Thoracic aorta (tissue), 2 donors: ENCODE measurements at places on chromosomes 2 and 18. TPM values are rescaled to one million over a fixed set of nuclear protein-coding genes. Genes with fewer than 3 reads are reported as not detected.

- DNase-seq: no peak
Observed at GRCh38 chr18:22728481-22729105, 204.5 kb upstream of the RBBP8 start.

- no peak for DNase-seq
Observed at GRCh38 chr2:160660741-160661140, 167.1 kb upstream of the RBMS1 start.

DNA sequence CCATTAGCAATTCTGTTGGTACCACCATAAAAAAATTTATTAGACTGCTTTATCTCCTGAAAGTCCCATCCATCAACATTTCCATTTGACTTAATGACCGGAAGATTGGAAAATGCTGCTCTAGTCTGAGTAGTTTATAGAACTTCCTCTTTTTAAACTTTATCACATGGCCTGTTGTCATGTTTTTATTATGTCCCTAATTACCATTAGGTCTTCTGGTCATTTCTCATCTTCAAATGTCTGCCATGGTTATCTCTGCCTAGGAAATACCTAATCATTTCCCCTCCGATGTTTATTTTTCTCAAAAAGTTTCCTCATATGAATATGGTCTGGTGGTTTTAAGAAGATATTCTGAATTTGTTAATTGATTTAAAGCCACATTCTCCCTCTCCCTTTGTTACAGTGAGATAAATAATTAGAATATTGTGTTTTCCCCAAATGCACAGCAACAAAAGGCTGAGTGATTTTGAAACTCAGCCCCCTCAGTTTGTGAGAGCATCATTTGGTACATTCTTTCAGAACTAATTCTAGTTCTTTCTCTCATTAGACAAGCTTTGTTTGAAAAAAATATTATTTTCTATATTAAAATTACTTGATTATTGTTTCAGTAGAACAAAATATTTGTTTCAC lies 317.1 kb upstream of the ST6GAL2 start:
- DNase-seq: no peak

DNA sequence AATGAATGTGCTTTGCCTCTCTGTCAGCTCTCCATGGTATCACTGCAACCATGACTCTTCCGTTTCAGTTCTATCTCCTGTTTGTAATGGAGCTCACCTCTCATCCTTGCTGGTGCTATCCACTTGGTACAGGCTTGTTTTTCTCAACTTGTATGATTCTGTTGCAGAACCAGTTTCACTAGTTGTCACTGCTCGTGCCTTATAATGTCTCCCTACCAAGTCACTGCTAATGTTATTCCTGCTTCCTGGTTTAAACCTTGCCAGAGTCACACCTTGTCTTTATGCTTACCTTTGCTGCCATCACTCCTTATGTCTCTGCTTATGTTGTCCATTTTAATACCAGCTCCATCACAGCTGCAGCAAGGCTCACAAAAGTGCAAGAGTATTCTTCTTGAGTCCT lies 1191.0 kb upstream of the LRRTM1 start:
- no peak for DNase-seq

The C2orf78 gene
- not detected for total RNA-seq

- DNase-seq: peak; percentile 28
Observed at GRCh38 chr2:233424154-233424951, 70.1 kb downstream of the DGKD start.

- peak; percentile 21 for DNase-seq
Observed at GRCh38 chr2:18454692-18455235, 105.7 kb downstream of the RDH14 start.

- no peak for DNase-seq
Observed at GRCh38 chr2:102336502-102336945, 19.1 kb upstream of the IL18R1 start.

DNA sequence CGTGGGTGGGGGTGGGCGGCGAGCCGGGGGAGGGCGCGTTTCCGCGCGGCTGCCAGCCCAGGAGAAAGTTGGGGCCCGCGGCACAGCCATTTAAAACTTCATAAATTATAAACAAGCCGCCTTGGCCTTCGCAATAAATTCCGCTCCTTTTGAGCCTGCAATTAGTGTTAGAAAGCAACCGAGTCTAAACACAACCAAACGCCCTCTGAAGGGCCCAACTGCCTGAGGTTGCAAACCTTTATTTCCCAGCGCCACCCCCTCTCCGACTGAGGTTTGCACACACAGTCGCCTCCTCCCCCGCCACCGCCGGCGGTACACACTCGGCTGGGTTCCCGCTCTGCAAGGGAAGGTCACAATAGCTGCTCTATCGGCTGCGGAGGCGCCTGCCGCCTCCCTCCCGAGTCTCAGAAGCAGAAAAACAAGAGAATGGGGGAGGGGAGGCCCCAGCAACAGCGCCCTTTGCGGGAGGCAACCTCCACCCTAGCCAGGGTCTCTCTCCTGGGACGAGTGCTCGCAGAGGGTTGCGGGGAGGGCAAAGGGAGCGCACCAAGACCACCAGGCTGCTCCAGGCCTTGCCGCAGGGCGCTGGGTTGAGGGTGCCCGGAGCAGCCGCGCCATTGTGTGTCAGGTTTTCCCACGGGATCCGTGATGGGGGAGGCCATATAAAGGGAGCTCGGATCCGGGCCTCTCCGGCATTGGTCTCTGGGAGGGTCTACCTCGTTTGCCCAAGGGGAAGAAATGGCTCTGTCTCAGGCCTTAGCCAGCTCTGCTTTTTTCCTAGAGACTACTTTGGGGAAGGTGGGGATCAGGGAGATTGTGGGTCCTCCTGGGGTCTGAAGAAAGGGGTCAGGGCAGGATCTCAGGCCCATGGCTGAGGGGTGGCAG lies 13.4 kb upstream of the HOXD1 start:
- no peak for DNase-seq

DNA sequence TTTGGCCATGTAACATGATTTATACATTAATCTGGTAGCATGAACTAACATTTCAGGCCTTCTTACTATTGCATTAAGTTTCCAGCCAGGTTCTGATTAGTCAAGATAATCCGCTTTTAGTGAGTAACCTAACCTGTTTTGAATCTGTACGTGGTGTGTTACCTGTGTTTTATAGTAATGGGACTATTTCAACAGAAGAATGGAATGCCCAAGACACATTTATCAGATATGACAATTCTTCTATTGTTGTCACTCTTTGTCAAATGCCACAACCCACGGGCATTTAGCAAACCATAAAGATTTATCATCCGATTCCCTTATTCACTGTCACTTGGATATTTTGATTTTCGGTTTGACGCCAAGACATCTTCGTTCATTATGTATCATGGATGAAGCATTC lies 117.9 kb downstream of the ETAA1 start:
- DNase-seq: no peak

DNA sequence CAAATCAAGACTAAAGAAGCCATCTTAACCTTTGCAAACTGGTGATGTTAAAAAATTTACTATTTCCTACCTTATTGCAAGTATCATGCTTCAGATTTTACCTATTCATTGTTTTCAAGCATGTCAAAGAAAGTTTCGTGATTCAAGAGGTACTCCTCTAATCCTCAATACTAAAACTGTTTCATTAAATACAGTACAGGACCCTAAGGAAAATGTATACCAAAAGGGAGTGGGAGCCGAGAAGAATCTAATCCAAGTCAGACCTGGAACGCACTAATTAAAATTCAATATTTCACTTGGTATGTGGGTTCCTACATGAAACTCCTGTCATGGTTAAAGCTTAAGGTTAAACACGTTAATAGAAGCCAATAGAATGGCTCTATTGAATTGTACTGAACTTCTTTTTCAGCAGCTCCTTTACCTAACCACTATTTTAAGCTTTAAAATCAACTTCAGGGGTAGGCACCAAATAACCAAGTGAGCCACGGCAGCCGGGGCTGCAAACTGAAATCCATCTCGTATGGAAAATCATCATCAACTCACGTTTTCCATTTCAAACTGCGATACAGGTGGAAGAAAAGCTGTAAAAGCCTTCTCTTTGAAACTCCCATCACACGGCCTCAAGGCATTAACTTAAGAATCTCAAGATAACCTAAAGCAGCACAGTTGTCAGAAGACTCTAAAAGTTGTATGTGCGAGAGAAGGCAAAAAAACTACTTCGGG lies 188.8 kb downstream of the ZEB2 start:
- DNase-seq: no peak

GRCh38 chr18:67385455-67385854 lies 131.1 kb downstream of the DSEL start:
- no peak for DNase-seq

The GAL3ST2 gene
- 2.2 TPM for total RNA-seq

- no peak for DNase-seq
Observed at GRCh38 chr2:96692094-96692971, 47.5 kb downstream of the LMAN2L start.

DNA sequence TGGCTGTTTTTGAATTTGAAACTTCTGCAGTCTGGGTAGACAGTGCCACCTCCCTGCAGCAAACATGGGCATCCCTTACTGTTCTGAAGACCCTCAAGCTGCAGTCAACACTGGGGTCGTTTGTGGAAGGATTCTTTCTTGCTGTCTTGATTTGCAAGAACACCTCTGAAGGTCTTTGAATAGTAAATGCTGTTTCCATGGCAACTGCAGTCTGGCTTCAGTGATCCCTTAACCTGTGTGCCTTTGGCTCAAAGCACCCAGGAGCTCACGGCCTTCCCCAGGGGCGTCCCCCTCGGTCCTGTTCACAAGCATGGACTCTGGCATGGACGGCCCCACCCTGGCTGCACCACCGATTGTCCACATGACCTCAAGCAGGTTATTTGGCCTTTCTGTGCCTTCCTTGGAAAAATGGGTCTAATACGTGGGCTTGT lies 38.3 kb downstream of the LRRFIP1 start:
- no peak for DNase-seq

- DNase-seq: no peak
Observed at GRCh38 chr2:217805668-217806481, 196.9 kb downstream of the TNS1 start.

DNA sequence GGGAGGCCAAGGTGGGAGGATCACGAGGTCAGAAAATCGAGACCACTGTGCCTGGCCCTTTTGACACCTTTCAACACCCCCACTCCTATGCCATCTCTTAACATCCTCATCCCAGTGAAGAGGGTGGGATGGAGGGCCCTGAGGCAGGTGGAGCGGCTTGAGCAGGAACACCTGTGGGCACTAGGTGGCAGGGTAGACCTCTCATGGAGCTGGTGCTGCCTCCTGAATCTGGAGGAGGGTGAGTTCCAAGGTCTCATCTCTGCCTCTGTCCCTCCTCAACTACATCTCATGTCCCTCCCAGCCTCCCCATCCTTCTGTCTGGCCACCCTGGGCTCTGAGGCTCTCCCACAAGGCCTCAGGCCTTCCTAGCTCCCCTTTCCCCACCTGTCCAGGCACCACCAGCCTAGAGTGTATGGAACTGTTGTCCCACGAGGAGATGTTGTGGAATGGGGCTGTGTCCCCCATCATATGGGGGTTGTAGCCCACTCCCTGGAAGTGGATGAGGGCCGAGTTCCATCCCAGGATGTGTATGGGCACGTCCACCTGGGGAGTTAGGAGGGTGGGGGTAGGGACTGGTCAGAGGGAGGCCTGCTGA lies 17.0 kb upstream of the CRYBA2 start:
- DNase-seq: no peak

DNA sequence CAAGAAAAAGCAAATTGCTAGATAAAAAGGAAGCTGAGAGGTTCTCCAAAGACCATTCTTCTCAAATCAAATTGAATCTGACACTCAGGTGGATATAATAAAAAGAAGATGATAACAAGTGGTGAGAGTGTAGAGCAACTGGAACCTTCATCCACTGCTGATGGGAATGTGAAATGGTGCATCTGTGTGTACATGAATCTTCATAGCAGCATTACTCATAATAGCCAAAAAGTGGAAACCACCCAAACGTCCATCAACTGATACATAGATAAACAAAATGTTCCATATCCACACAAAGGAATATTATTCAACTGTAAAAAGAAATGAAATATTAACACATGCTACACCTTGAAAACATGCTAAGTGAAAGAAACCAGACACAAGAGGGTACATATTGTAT lies 357.2 kb upstream of the EPHA4 start:
- no peak for DNase-seq

- DNase-seq: no peak
Observed at GRCh38 chr2:37683241-37683640, 11.8 kb upstream of the CDC42EP3 start.

DNA sequence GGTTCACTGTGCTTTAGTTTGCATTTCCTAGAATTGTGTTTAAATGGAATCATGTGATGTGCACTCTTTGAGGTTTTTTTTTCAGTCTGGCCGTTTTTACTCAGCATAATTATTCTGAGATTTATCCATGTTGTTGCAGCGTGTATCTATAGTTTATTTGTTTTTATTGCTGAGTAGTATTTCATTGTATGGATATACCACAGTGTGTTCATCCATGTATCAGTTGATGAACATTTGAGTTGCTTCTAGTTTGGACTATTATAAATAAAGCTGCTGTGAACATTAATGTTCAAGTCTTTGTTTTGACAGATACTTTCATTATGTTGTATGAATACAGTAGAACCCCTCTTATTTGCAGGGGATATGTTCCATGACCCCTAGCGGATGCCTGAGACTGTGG lies 39.1 kb downstream of the TRAF3IP1 start:
- DNase-seq: no peak
